ENCODE measurements at places on chromosomes 1 and 21.

DNA sequence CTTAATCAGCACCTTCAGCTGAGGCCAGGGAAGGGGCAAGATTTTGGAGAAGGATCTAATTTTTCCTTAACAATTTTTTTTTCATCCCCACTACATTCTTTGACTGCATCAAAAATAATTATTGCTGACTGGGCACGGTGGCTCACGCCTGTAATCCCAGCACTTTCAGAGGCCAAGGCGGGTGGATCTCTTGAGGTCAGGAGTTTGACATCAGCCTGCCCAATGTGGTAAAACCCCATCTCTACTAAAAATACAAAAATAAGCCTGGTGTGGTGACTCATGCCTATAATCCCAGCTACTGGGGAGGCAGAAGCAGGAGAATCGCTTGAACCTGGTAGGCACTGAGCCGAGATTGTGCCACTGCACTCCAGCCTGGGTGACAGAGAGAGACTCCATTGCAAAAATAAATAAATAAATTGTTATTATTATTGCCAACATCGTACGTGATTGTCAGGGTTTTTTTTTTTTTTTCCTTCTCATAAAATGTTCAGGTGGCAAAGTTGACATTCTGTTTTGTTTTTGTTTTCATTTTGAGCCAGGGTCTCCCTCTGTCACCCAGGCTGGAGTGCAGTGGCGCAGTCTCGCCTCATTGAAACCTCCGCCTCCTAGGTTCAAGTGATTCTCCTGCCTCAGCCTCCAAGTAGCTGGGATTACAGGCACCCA lies 37.3 kb upstream of the MORC3 start:
- DNase-seq, result no peak

GRCh38 chr1:180540697-180541594 lies 17.8 kb upstream of the OVAAL start:
- no peak for DNase-seq

GRCh38 chr1:43352351-43352705 lies 6.5 kb upstream of the CDC20 start:
- no peak for DNase-seq

DNA sequence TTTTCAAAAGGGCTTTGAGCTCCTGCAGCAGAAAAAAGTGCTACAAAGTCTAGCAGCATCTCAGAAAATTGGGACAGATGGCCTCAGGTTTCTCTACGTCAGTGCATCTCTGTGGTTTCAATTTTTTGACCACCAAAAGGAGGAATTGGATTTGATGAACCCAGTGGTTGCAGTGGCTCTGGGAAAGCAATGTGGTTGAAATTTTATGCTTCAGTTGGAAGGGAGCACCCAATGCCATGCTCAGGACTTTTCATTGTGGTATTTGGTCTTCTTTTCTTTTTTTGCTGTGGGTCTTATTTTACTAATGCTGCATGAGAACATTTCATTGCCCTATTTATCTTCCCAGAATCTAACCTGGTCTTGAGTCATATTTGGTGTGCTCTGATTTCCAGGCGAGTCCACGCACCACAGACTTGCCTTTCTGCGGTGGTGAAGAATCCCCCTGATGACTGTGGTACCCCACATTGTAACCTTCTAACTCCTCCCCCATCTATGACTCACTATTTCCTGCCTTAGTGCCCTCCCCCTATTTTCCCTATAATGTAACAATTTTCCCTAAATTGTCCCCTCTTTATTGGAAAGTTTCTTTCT lies 56.7 kb downstream of the S1PR1 start:
- no peak for DNase-seq

DNA sequence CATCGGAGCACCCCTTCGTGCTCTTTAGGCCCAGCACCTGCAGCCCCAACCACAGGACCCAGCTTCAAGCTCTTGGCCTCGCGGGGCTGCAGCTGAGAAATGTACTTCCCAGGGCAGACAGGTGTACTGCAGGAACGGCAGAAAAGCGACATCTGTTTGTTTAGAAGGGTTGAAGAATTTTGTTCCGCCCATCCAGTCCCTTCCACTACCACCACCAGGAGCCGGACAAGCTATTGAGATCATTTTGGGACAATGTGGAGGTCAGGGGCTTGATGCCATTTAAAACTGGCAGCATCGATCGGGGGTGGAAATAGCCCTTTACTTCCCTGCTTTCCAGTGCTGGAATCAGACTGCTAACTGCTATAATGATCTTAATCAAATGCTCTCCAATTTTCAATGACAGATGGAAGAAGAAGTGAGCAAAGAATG lies 1.7 kb downstream of the SERTAD4 start:
- DNase-seq, result no peak

GRCh38 chr1:222749927-222750326 lies 12.9 kb downstream of the FAM177B start:
- no peak for DNase-seq

GRCh38 chr1:201778279-201779065 lies 50.5 kb upstream of the IPO9 start:
- DNase-seq, result no peak

DNA sequence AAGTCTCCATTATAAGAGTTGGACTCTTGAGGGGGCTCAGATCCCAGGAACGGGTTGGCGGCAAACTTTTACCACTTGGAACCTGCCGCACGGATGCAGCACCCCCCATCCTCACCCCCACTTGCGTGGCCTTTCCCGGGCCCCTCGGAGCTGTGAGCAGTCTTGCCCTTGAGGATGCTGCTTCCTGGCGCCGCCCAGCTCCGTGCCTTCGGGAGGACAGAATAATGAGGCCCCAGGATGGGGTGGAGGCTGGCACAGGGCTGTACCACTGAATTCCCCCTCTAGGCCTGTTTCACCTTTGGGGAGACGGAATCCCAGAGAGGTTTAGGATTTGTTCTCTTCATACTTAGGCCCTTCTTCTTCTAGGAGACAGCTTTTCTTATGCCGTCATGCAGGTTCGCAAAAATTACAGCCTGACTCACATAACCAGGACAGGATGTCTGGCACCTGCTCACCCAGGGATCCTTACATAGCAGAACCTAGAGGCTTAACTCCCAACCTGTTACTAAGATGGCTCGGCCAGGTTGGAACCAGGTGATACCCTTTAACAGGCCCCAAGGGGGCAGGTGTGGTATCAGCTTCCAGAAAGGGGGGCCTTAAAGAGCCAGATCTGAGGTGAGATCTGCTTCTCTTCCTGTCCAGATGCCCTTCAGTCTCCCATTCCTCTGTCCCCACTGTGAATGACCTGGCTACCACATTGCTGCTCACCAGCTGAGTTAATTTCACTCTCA lies 1.5 kb downstream of the TRNP1 start:
- no peak for DNase-seq

GRCh38 chr1:48200166-48200900 lies 22.2 kb upstream of the SLC5A9 start:
- DNase-seq, result no peak

DNA sequence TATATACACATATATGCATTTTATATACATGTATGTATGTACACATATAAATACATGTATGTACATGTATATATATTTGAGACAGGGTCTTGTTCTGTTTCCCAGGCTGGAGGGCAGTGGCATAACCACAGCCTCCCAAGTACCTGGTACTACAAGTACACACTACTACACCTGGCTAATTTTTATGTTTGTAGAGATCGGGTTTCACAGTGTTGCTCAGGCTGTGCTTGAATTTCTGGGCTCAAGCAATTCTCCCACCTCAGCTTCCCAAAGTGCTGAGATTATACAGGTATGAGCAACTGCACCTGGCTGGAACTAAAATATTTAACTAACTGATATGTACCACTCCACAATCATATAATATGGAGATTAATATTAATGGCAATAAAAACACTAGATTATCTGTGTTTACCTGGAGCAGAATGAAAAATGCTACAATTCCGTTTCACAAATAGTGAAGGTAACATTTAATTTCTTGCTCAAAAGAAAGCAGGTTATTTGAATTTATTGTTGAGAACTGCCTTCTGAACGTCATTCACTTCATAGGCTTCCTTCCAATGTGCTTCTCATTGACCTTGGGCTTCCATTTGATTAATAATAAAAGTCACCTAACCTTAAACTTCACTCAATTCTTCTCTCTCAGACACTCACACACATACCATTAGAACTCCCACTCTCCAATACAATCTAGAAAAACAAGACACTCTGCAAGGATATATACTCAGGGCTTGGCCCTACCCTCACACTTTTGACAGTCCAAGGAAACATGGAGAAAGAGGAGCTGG lies 57.0 kb downstream of the PTGER3 start:
- DNase-seq, result no peak

DNA sequence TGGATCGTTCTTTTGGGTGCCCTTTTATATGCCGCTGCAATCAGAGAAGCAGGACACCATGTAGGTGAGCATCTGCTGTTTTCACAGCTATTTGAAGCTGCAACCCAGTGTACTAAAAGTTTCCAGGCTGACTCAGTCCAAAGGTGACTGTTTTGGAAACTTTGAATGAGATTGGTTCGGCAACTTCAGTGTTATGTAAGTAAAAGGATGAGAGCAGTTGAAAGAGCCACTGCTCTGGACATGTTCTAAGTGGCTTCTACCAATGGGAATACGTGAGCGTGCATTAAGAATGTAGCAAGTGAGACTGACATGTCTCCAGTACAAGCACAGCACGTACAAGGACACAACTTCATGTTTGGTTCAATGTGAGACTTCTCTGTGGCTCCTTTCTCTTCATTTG lies 55.6 kb downstream of the DDR2 start:
- no peak for DNase-seq

DNA sequence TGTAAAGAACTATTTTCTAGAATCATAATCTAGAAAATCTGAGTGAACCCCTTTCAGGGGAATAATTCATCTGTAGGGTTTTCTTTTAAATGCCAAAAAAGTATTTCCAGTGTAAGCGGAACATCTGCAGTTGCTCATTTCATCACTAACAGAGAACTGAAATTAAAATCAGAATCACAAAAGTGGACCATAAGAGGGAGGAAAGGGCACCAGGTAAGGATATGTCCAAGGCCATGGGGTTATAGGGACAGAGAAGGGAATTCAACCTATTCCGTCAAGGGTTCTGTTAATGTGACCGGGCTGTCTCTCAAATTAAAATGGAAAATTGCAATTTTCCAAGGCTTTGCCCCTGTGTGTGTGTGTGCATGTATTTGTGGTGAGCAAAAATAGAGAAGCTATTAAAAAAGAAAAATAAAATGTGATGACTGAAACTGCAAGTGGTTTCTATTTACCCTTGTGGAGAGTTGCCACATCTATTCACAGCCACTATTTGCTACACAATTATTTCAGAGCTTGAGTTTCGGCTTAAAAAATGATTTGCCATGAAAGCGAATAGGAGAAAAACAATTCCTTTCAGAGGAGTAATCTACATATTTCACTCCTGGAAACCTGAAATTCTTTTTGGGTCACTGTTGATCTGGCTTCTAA lies 53.1 kb downstream of the APP start:
- no peak for DNase-seq

DNA sequence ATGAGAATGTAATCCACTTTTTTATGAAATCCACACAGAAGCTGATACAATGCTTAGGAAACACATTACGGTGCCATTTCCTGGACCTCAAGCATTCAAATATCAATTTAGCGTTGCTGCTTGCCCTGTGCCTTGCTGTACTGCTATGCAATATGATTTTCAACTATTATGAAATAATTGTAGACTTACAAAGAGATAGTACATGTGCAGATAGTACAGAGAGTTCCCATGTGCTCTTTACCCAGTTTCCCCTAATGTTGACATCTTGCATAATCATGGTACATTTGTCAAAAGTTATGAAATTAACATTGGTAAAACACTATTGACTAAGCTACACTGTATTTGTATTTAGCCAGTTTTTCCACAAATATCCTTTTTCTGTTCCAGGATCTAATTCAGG lies 37.7 kb upstream of the PTBP2 start:
- DNase-seq, result no peak

DNA sequence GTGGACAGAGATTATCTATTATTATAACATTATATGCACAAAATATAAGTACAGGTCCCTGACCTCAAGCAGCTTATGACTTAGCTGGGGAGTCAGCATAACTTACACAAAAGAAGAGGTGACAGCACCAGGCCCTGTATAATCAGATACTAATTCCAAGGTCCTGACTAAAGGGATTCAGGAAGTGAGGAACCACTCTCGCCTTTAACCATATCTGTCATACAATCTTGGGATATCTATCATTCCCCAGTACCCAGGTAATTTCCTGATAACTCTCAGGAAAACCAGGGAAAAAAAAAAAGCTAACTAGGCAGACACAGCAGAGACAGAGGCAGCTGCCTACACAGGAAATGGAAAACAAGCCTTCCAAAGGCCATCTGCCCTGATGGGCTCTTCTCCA lies 78.5 kb upstream of the CAMK1G start:
- no peak for DNase-seq

DNA sequence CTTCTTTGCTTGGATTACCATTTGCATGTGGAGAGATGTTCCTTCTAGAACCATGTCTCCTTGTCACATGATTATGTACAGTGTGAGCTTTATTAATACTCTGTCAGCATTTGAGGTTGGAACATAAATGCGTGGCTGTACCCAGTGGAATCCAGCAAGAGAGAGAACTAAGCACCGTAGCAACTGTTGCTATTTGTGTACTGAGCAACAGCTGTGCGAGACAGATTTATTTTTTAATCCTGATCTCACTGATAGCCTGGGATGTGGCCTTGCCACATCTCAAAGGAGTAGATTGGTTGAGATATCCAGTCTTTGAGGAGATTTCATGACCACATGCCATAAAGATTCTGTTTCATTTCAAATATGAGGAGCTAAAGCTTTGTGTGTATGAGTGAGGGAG lies 43.4 kb downstream of the KIF1B start:
- DNase-seq, result no peak

DNA sequence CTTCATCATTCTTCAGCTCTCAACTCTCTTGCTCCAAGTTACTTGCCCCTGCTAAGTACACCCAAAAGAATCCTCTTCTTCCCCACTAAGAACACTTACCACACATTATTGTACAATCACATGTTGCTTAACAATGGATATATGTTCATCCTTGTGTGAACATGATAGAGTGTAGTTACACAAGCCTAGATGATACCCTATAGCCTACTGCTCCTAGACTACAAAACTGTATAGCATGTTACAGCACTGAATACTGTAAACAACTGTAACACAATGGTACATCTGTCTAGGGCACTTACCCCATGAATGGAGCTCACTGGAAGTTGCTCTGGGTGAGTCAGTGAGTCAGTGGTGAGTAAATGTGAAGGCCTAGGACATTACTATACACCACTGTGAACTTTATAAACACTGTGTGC lies 77.4 kb downstream of the RERE start:
- DNase-seq, result no peak

Measured in cortex of kidney (tissue), 1 donor.